ENCODE measurements at places on chromosomes 16 and 17. TPM values are rescaled to one million over a fixed set of nuclear protein-coding genes. Genes with fewer than 3 reads are reported as not detected.

Gene GRAPL
- total RNA-seq = 0.72 TPM

Gene PABPN1L
- total RNA-seq = not detected

Gene CES5A
- total RNA-seq = not detected

Gene SF3B3
- 140 TPM for total RNA-seq

Gene TNFSF13
- 4.9 TPM for total RNA-seq

Gene SSTR5
- total RNA-seq = 0.32 TPM

Gene FGF11
- 2.1 TPM for total RNA-seq

Gene IRX6
- not detected for total RNA-seq

Gene TMC8
- not detected for total RNA-seq

Gene RABEP1
- total RNA-seq = 24.8 TPM

Gene MBTPS1
- 85.1 TPM for total RNA-seq

Gene TAC4
- total RNA-seq = not detected

Gene RAP1GAP2
- 0.32 TPM for total RNA-seq

Gene FBXW10
- total RNA-seq = not detected

Gene TMEM92
- 0.16 TPM for total RNA-seq

Gene SLC6A2
- not detected for total RNA-seq

Gene SKAP1
- not detected for total RNA-seq

Gene MYH8
- not detected for total RNA-seq

Gene ZNF747
- total RNA-seq = 10.5 TPM

Gene C16orf74
- total RNA-seq = 14.1 TPM

Gene CPNE7
- 20.0 TPM for total RNA-seq

Gene SKA2
- 27.8 TPM for total RNA-seq

Gene FBXO39
- 0.52 TPM for total RNA-seq

Gene TEKT5
- total RNA-seq = not detected

Gene SUMO2
- total RNA-seq = 108 TPM

Gene SPATA33
- total RNA-seq = 3.7 TPM

Gene SLC12A3
- total RNA-seq = not detected

Data from epithelial cell of alveolus of lung (primary cell).